ENCODE measurements at places on chromosomes 6 and 20.

DNA sequence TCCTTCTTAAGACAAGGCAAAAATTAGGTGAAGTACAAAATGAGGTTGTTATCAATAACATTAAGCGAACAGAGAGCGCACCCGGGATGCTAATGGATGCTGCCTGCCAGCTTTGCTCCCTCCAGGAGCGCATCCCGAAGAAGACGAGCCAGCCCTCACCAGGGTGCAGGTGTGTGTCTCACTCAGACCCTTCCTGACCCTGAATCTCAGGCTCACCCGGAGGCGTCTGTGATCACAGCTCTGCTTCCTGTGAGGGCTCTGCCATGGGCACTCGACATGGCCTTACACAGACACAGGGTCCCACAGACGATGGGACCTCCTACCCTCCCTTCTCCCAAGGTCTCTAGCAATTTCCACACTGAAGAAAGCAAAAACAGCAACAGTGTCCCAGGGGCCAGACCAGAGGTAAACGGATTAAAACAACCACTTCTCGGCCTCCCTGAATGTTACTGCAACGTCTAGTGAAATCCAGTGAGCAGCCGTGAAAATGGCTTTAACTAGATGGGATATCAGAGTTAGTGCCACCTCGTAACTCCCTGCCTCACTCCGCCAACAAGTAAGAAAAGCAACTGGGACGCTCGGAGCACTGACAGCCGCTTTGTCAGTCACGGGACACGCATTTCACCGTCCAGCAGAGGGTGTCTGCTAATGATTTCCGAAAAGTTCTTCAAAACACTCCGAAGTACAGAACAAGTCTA lies 11.7 kb downstream of the ZBTB46 start:
- no peak for DNase-seq

DNA sequence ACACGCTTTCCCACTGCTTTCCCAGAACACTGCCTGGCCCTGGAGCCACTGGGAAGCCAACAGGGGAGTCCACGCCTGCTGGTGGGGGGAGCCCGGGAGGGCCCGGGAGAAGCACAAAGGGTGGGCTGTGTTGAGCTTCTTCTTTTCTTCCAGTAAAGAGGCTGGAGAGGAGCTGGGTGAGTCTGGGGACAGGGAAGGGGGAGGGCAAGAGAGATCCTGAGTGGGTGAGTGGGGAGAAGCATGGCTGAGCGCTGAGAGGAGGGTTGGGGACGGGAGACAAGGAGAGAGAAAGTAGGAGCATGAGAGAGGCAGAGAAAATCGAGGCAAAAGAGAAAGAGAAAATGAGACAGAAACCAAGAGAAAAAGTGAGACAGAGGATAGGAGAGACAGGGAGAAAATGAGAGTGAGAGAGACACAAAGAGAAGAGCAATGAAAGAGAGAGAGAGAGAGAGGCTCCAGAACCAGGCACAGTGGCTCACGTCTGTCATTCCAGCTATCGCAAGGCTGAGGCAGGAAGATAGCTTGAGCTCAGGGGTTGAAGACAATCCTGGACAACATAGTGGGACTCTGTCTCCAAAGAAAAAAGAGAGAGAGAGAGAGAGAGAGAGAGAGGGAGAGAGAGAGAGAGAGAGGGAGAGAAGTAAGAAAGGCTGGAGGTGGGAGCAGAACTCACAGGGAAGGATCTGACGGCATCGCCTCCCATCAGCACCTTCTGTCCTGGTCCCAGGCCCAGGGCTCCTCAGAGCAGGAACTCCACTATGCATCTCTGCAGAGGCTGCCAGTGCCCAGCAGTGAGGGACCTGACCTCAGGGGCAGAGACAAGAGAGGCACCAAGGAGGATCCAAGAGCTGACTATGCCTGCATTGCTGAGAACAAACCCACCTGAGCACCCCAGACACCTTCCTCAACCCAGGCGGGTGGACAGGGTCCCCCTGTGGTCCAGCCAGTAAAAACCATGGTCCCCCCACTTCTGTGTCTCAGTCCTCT lies 2.0 kb downstream of the LST1 start:
- no peak for DNase-seq

DNA sequence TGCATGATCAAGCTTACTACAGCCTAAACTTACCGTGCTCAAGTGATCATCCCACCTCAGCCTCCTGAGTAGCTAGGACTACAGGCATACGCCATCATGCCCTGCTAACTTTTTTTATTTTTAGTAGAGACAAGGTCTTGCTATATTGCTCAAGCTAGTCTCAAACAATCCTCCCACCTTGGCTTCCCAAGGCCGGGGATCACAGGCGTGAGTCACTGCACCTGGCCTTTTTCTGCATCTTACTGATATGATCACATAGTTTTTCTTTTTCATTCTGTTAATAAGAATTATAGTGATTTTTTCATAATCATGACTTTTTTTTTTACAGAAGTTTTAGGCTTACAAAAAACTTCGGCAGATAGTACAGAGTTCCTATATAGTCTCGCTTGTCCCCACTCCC lies 93.2 kb downstream of the KIF13A start:
- no peak for DNase-seq

- DNase-seq = no peak
Observed at GRCh38 chr6:20432692-20433091, 31.0 kb downstream of the E2F3 start.

- DNase-seq = no peak
Observed at GRCh38 chr6:64774881-64775280, 932.1 kb downstream of the EYS start.

DNA sequence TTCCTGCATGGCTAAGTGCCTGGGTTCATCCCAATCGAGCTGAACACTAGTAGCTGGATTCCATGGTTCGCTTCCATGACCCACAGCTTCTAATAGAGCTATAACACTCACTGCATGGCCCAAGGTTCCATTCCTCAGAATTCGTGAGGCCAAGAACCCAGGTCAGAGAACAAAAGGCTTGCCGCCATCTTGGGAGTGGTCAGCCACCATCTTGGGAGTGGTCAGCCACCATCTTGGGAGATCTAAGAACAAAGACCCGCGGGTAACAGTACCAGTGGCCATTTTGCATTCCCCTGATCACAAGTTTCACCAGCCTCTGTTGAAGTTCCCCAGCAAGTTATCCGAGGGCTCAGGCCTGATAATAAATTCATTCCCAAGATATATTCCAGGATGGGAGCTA lies 179.6 kb downstream of the LMBRD1 start:
- no peak for DNase-seq

DNA sequence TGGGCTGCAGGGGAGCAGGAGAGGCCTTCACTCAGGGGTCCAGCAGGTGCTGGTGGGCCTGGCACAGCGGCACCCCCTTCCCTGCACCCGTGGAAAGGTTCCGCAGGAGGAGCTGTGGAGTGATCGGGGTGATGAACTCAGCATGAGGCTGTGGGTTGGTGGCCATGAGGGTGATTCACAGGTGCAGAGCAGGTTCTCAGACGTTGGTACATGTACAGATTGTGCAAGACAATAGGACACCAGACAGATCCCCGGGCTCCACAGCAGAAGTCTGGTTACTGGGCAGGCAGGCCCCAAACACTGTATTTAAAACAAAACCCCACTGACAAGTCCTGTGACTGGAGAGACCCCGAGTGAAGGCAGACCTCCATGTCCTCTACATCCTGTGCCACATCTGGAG lies 151.6 kb upstream of the CDH4 start:
- no peak for DNase-seq

- DNase-seq = no peak
Observed at GRCh38 chr20:25216199-25216945, 20.9 kb downstream of the ENTPD6 start.

DNA sequence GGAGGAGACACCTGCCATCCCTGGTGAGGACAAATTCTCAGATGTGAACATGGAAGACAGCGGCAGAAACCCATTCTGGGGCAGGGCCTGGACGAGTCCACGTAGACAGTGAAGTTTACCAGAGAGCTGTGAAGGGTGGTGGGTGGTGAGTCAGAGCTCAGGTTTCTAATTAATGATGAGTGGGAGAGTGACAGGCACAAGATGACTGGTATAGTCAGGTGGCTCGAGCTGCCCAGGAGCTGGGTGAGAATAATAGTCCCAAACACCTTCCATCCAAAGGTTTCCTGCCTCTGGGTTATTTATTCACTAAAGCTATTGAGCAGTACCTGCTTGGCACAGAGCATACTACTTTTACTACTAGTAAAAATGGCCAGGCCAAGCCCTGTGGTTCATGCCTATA lies 6.0 kb downstream of the TLDC2 start:
- no peak for DNase-seq
